ENCODE measurements at places on chromosomes 16 and 17.

- DNase-seq = no peak
Observed at GRCh38 chr16:83970430-83970815, 2.4 kb downstream of the NECAB2 start.

DNA sequence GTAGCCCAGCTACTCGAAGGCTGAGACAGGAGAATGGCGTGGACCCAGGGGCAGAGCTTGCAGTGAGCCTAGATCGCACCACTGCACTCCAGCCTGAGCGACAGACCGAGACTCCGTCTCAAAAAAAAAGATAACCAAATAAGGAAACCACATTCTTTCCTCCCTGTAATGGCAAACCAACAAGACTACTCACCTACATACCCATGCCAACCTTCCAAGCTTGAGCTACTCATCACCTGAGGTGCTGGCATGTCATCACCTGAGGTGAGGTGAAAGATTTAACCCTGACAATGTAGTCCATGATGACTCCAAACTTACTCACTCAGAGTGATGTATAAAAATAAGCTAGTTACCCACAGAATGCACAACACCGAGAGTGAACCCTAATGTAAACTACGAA, 85.2 kb downstream of the SMG6 start:
- DNase-seq = no peak

- DNase-seq = no peak
Observed at GRCh38 chr17:18889658-18890057, 31.7 kb downstream of the PRPSAP2 start.

GRCh38 chr17:49082231-49082630, 50.3 kb upstream of the B4GALNT2 start:
- DNase-seq = no peak

GRCh38 chr17:787641-788221, 5.6 kb downstream of the MRM3 start:
- DNase-seq = no peak

DNA sequence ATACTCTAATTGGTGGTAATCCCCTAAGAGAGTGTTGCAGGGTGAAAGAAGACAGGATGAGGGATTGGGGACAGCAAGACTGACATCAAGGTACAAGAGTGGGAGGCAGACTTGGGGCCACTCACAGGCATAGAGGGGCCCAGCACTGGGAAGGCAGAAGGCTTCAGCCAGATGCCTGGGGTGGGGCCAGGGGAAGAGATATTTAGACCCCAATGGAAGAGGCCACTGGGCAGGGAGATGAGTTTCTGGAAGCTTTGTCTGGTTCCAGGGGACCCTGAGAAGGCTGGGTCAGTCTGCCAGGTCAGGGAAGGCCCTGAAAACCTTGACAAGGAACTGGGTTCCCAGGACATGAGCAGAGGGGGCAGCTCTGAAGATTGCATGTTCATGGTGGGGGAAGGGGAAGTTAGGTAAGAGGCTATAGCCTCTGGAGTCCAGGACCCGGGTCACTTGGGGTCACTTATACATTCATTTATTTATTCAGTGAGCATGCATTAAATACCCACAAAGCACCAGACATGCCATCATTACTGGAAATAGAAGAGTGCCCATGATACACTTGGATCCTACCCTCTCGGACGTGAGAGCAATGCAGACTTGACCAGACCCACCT, 92.9 kb downstream of the TMEM132E start:
- no peak for DNase-seq

GRCh38 chr16:85400305-85401205, 212.6 kb upstream of the GSE1 start:
- no peak for DNase-seq

GRCh38 chr17:21152731-21153130, 26.0 kb downstream of the DHRS7B start:
- no peak for DNase-seq
